ENCODE measurements at places on chromosomes 6 and 20. TPM values are rescaled to one million over a fixed set of nuclear protein-coding genes. Genes with fewer than 3 reads are reported as not detected.

GRCh38 chr6:80940571-80940970 is 811.9 kb downstream of the TENT5A start:
- DNase-seq: no peak
- H3K27ac ChIP-seq: no peak overlapping the region
- H3K4me1 ChIP-seq: no peaks in the 10 kb centered on the region
- H3K36me3 ChIP-seq: no peaks in the 10 kb centered on the region

DNA sequence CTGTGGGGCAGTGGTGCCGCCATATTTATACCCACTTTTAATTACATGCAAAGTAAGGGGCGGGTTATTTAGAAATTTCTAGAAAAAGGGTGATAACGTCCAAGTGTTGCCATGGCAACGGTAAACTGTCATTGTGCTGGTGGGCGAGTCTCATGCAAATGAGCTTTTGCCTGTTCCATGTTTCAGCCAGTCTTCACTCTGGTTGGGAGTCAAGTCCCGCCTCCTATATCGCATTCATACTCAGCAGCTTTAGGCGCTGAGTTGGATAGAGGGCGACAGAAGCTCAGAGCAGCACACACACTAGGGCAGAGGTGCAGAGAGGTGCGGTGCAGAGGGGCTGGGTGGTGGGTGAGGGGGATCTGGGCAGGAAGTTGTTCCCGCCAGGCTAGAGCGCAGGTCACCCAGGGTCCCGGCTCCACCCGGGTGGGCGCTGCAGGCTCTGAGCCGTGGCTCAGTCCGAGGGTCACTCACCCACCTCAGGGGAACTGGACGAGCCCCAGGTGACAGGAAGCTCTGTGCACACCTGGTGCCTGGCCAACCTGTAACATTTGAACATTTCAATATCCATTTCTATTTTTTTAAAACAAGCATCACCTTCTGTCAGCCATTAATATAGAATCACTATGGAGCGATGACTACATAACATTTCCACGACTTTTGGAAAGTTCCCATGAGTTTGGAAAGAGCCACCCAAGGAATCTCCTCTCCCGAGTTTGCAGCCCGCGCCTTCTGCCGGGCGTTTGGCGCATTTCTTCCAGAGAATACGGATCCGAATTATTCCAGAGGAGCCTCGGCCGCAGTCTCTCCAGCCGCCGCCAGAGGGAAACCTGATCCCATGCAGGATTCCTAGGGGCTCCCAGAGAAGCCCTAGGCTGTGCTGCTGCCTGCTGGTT is 89.1 kb upstream of the PHACTR3 start:
- H3K4me3 ChIP-seq: no peak overlapping the region
- DNase-seq: peak; percentile 97
- no peaks in the 10 kb centered on the region for H3K27me3 ChIP-seq
- no peak overlapping the region for H3K27ac ChIP-seq

FILIP1 gene
- total RNA-seq: under 0.01 TPM

MCCD1 gene
- not detected for total RNA-seq

LY6G6D gene
- total RNA-seq: not detected

DNA sequence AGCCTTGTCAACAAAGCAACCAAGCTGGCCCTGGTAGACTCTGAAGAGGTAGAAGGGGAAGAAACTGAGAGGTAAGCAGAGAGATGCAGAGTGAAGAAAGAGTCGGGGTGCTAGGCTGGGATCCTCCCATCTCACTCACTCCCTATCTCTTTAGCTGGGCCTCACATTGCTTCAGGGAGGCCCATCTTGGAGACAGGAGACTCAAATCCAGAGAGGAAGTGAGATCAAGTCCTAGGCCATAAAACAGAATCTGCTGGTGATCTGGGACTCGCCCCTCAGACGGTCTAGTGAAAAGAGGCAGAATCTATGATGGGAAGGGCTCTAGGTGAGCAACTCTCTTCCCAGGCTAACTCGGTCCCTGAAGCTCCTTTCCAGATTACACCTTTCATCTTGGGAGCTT is 659 bp upstream of the GUCA1B start:
- H3K4me3 ChIP-seq: no peak overlapping the region
- H3K36me3 ChIP-seq: no peaks in the 10 kb centered on the region
- no peak overlapping the region for H3K27ac ChIP-seq
- peaks cover 36% of the 10 kb centered on the region for H3K4me1 ChIP-seq

DPPA5 gene
- total RNA-seq: not detected

- H3K4me3 ChIP-seq: peak overlapping the region; percentile 19
- peak overlapping the region; percentile 71 for H3K27ac ChIP-seq
- peak; percentile 25 for DNase-seq
- peaks cover 47% of the 10 kb centered on the region for H3K4me1 ChIP-seq
Observed at GRCh38 chr6:21003780-21004541, 469.7 kb downstream of the CDKAL1 start.

DNA sequence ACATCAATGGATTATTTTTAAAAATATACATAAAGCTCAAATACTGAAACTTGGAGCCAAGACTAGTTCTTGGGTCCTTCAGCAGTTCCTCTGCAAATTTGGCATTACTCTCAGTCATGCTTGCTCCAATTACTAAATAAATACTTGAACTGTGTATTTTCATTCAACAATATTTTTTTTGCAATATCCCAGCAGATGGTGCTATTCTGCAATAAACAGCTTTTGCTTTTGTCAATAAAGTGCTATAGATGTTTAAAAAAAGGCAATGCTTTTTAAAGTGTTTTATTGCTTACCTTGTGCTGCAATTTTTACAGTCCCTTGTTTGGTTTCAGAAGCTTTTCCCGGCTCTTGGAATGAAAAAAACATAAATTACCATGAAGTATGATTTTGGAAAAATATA is 243.4 kb downstream of the TRDN start:
- H3K36me3 ChIP-seq: no peaks in the 10 kb centered on the region
- no peak overlapping the region for H3K27ac ChIP-seq
- DNase-seq: no peak
- H3K4me3 ChIP-seq: no peak overlapping the region

GRCh38 chr6:63690221-63690620 is 54.6 kb downstream of the PHF3 start:
- H3K36me3 ChIP-seq: no peaks in the 10 kb centered on the region
- no peak overlapping the region for H3K27ac ChIP-seq
- no peak for DNase-seq
- no peaks in the 10 kb centered on the region for H3K4me1 ChIP-seq
- H3K27me3 ChIP-seq: no peaks in the 10 kb centered on the region
- H3K4me3 ChIP-seq: no peak overlapping the region

VPS52 gene
- 42.7 TPM for total RNA-seq

GRCh38 chr20:48277266-48277665 is 492.0 kb upstream of the SULF2 start:
- DNase-seq: no peak
- no peak overlapping the region for H3K27ac ChIP-seq
- H3K27me3 ChIP-seq: peaks cover 26% of the 10 kb centered on the region
- peaks cover 13% of the 10 kb centered on the region for H3K4me1 ChIP-seq
- H3K36me3 ChIP-seq: no peaks in the 10 kb centered on the region

GRCh38 chr20:50130995-50131394 is 18.0 kb upstream of the UBE2V1 start:
- H3K4me1 ChIP-seq: peaks cover 18% of the 10 kb centered on the region
- H3K27me3 ChIP-seq: no peaks in the 10 kb centered on the region
- no peak overlapping the region for H3K4me3 ChIP-seq
- H3K27ac ChIP-seq: peak overlapping the region; percentile 44
- peaks cover 57% of the 10 kb centered on the region for H3K36me3 ChIP-seq

GRCh38 chr6:46044881-46045617 is 29.4 kb upstream of the CLIC5 start:
- peaks cover 6% of the 10 kb centered on the region for H3K4me1 ChIP-seq
- no peaks in the 10 kb centered on the region for H3K36me3 ChIP-seq
- peak; percentile 86 for DNase-seq
- H3K27me3 ChIP-seq: no peaks in the 10 kb centered on the region
- no peak overlapping the region for H3K4me3 ChIP-seq

GRCh38 chr6:153771577-153771976 is 267.5 kb upstream of the OPRM1 start:
- H3K36me3 ChIP-seq: no peaks in the 10 kb centered on the region
- no peak overlapping the region for H3K27ac ChIP-seq
- H3K4me3 ChIP-seq: no peak overlapping the region
- DNase-seq: no peak
- H3K4me1 ChIP-seq: no peaks in the 10 kb centered on the region

SRXN1 gene
- 60.1 TPM for total RNA-seq

DNA sequence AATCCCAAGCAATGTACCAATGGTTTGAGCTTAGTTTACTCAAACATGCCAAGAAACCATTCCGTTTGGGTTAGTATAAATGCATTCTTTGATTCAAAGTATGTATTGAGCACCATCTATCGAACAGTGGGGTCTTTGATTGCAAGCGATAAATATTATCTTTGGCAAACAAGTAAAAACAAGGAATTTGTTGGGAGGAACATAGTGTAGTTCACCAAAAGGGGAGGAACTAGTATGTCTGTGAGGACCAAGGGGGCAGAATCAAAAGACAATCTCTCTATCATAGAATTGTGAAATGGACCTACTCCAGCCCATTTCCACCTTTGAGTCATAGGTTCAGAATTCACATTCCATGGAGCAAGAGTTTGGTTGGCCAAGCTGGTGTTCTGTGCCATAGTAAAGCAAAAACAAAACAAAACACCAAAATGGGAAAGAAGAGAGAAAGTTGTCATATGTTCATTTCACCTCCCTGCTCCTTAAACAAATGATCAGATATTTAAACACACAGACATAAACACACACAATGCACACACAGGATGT is 266.0 kb downstream of the TSHZ2 start:
- H3K27me3 ChIP-seq: no peaks in the 10 kb centered on the region
- no peaks in the 10 kb centered on the region for H3K4me1 ChIP-seq
- H3K4me3 ChIP-seq: no peak overlapping the region
- DNase-seq: no peak
- H3K27ac ChIP-seq: no peak overlapping the region

DNA sequence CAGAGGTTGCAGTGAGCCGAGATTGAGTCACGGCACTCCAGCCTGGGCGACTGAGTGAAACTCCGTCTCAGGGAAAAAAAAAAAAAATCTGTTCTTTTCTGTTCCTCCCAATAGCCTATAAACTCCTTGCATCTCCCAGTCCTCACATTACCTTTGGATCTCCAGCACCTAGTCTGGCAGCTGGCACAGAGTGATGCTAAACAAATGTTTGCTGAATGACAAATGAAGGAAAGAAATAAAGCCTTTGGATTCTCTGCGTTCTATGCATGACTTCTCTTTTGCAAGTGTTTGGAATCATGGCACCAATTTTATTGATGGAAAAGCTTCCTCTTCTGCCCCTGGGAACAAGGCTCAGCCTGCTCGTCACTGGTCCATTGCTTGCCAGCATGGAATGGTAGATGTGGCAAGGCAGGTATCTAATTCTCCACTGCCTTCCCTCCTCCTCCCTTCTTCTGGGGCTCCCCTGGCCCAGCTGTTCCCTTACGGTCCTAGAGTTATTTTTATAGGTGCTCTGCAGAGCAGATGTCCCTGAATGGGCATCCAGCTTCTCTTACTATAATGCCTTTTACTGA is 53.6 kb upstream of the FYN start:
- H3K4me1 ChIP-seq: peaks cover 28% of the 10 kb centered on the region
- DNase-seq: no peak
- H3K4me3 ChIP-seq: no peak overlapping the region
- no peaks in the 10 kb centered on the region for H3K27me3 ChIP-seq

DNA sequence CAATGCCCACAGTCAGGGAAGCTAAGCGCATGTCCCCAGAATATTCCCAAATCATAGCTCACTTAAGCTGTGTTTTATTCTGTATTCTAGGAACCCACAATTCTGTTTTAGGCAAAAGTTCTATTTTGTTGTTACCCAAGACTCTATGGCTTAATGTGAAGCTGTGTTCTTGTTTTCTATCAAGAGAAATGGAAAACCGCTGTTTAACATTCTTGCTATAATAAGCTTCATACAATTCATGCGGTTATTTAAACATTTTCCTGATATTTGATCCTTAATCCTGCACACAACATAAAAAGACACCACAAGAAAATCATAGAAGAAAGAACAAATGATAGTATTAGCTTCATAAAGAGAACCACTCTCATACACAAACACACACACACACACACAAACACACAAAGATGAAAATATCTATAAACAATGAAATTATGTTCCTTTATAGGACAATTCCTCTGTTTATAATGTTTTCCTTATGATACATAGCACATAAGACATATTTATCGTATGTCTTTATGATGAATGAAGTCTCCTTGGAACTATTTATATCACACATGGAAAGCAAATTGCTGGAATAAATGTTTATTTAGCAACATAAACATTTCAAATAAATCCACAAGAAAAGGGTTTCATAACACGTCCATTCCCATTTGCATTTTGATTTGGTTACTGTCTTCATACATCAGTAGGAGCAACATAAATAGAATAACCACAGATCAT is 16.4 kb upstream of the COL21A1 start:
- no peak overlapping the region for H3K4me3 ChIP-seq
- H3K27ac ChIP-seq: no peak overlapping the region
- no peak for DNase-seq
- H3K36me3 ChIP-seq: no peaks in the 10 kb centered on the region
- peaks cover 7% of the 10 kb centered on the region for H3K4me1 ChIP-seq

- no peaks in the 10 kb centered on the region for H3K36me3 ChIP-seq
- H3K27me3 ChIP-seq: no peaks in the 10 kb centered on the region
- no peak overlapping the region for H3K27ac ChIP-seq
- H3K4me1 ChIP-seq: no peaks in the 10 kb centered on the region
- DNase-seq: no peak
Observed at GRCh38 chr20:61735503-61735785, 330.2 kb downstream of the TAF4 start.

GRCh38 chr6:43575105-43575771 is 600 bp downstream of the XPO5 start:
- H3K4me1 ChIP-seq: peaks cover 18% of the 10 kb centered on the region
- H3K36me3 ChIP-seq: peaks cover 32% of the 10 kb centered on the region
- peak overlapping the region; percentile 98 for H3K4me3 ChIP-seq

DNA sequence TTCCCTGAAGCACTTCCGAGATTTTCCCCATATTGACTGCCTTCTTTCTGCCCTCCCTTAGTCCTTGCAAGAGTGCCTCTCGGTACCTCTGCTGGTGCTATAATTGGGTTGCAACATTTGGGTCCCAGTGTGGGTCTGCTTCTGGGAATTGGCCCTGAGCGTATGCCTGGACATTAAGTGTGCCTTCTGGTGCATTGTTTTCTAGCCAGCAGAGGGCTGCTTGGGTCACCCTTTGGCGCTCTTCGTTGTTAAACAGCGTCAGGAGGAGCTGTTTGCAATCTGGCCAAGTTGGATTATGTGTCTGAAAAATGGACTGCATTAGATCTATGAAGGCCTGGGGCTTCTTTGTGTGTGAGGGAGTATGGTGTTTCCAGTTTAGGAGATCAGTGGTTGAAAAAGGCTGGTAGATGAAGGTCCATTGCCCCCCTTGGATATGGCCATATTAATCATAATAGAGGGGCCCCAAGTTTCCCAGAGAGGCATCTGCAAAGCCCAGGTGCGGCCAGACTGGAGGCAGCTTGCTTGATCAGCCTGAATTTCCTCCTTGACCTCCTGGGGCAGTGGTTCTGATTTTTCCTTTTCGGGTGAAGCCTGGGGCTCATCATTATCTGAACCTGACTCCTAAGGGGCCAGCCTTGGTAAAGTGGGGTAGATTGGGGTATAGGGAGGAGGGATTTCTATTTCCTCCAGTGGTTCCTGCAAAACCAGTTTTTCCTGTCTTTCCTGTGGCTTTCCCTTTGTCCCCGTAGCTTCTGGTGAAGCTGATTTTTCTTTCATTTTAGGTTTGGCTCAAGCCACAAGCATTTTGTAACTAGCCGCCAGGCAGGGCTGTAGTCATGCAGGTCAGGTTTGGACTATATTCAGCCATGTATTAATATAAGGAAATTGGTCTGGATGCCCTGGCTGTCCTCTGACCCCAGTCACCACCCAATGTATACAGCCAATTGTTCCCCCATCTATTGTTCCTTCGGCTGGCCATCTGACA is 85.4 kb upstream of the GPR6 start:
- H3K4me1 ChIP-seq: no peaks in the 10 kb centered on the region
- DNase-seq: no peak
- H3K27me3 ChIP-seq: no peaks in the 10 kb centered on the region

SCRT2 gene
- not detected for total RNA-seq

PARD6B gene
- 0.72 TPM for total RNA-seq

RAD21L1 gene
- not detected for total RNA-seq

All from osteoblast (primary cell).